ENCODE measurements at places on chromosomes 6 and 20.

DNA sequence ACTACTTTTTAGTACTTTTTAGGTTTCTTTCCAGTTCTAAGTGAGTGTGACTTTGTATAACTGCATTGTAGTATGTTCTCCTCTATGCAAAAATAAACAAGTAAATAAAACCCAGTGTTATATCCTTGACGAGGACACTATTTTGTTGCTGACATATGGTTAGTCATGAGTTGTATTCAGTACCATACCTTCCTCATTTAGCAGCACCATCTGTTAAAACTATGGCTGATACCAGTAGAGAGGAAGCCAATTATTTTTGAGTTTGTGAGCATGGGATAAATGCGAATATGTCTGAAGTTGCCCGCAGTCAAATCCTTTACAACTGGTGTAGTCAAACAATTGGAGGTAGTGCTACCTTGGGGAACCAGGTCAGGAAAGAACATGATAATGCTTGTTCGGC lies 74.1 kb downstream of the CDKAL1 start:
- DNase-seq, result no peak

- no peak for DNase-seq
Observed at GRCh38 chr6:109447878-109448555, 7.5 kb downstream of the SMPD2 start.

GRCh38 chr6:154157082-154157481 lies 118.0 kb downstream of the OPRM1 start:
- DNase-seq, result no peak

- no peak for DNase-seq
Observed at GRCh38 chr20:33576432-33577125, 85.5 kb upstream of the C20orf144 start.

DNA sequence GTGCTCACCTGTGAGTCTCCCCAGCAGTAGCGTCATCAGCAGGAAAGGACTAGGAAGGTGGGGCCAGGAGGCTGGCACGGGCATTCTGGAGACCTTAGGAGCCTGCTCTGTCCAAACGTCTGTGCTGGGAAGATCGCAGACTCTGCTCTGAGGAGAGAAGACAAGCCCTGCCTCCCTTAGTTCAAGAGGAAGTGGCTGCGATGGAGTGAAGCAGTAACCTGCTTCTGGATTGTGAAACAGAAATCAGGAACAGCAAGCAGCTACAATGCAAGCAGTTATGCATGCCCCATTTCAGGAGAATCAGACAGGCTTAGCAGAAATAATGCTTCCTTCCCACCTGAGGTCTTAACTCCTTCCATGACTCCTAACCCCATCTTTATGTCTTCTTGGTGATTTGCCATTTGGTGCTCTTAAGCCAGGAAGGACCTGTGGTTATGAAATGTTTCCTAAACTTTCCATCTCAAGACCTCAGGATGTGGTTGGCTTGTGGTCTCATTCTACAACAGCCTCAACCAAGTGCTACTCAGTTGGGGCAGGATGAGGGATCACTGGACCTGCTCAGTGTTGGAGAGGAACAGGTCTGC lies at the start of gene SIRPB1:
Gene SIRPB1 (minus strand): TSS at position 149 of the 584 bp plus-strand sequence. CDS start 65 bp downstream, at position 84.
- no peak for DNase-seq

DNA sequence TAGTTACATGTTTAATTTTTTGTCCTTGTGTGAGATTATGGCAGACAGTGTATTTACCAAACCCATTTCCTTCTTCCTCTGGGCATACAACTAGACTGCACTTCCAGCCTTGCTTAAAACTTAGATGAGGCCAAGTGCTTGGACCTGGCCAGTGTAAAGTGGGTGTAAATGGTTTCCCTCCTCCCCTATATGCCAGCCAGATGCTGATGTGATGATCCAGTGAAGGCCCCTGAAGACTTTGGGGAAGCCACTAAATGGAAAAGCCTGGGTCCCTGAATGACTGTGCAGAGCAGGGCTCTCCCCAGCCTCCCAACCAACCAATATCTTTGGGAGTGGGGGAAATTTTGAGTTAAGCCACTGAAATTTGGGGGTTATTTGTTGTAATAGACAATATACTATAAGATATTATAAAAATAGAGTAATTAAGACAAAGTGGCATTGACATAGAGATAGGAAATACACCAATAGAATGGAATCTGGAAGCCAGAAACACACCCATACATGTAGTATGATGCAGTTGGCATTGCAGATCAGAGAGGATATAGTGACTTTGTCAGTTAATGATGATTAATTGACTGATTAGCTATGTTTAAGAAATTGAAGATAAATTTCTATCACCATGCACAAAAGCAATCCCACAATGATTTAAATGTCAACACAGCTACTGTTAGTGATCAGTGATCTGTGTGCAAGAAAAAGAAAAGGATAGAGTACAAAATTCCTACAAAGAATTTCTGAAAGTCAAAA lies 10.4 kb upstream of the SNX9 start:
- DNase-seq, result no peak

DNA sequence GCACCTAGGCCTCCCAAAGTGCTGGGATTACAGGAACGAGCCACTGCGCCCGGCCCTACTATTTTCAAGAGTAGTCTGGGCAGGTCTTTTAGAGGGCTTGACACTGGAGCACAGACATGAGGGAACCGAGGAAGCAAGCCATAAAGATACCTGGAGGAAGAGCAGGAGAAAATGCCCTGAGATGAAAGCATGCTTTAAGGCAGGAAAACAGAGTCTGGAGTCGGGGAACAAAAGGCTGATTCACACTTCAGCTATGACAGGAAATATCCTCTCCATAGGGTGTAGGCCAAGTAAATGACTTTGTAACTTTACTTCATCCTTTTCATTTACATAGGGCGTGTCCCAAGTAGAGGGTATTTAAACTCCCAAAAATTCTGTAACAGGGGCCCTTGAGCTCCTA lies 4.3 kb upstream of the SERINC3 start:
- peak; percentile 21 for DNase-seq

GRCh38 chr6:143107440-143107839 lies 46.8 kb downstream of the AIG1 start:
- DNase-seq, result no peak

DNA sequence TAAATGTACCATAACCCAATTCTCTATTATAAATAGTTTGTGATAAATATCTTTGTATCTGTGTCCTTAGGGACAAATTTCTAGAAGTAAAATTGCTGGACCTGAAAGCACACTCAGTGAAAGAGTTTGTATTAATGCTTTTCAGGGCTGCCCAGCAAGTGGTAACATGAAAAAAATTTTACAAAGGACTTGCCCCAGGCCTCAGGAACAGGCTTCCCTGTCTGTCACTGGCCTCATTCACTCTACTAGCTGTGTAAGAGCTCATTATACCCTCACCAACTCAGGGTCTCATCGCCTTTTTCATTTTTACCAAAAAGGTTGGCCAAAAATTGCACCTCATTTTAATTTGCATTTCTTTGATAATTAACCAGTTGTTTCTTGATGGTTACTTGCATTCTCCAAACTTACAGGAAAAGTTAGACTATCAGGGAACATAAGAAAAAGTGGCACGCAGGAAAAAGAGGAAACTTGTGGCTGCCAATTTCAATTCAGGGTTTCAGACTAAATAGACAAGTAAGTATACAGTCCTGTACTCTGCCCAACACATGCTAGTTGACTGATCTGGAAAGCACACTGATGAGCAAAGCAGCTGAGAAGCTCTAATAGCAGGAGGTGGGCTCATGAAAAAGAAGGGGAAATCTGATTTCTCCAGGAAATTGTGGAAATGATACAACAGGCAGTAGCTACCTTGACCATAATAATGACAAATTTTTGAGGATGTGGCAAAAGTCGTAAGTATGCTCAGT lies 161.5 kb downstream of the KIF6 start:
- DNase-seq, result no peak

DNA sequence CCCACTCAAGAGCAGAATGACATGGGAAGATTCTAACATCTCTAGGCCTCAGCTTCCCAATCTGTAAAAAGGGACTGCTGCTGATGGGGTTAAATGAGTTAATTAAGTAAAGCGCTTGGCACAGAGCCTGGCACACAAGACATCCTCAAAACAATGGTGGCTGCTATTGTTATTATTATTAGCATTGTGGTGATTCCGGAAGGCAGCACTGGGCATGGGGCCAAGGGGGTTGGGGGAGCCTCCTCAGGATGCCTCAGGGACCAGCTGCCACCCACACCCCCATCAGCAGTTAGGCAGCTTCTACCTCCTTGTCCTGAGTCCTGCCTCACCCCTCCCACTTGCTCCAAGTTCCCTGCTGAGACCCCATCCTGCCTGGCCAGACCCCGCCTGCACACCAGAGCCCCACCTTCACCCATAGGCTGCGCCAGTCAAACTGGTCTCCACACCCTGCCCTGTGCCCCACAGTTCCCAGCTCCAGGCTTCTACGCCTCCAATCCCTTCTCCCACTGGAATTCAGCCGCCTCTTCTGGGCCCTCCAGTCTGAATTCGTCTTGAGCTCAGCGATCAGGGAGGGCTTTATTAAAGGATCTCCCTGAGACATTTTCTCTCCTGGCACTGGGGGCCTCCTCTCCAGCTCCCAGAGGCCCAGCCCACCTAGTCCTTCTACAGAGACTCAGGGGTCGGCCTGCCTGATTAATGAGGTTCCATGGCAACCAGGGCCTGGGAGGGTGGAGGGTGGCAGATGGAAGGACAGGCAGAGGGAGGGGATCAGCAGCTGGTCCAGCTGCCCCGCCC lies 1.5 kb downstream of the E2F1 start:
- DNase-seq, result no peak

DNA sequence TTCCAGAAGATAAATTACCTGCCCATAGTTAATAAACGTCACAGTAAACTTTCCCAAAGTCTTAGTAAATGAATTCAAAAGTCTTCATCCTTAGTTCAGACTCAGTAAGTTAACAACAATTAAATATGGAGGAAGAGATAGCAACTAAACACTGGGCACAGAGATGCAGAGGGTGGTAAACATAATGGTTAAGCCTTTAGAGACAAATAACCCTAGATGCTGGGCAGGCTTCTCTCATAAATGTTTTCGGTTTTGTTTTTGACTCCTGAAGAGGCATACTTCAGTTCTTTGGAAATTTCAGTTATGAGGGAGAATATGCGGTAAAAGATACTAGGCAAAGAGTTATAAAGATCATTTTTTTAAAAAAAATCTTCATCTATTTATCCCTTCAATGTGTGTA lies 369.8 kb downstream of the FRK start:
- no peak for DNase-seq

- DNase-seq, result no peak
Observed at GRCh38 chr6:154243793-154244750, 112.5 kb downstream of the IPCEF1 start.

- peak; percentile 21 for DNase-seq
Observed at GRCh38 chr6:21740376-21741124, 147.0 kb downstream of the SOX4 start.

- DNase-seq, result peak; percentile 95
Observed at GRCh38 chr6:33672808-33673207, 38.7 kb downstream of the UQCC2 start.

GRCh38 chr20:16014436-16014835 lies 558.8 kb downstream of the KIF16B start:
- no peak for DNase-seq

DNA sequence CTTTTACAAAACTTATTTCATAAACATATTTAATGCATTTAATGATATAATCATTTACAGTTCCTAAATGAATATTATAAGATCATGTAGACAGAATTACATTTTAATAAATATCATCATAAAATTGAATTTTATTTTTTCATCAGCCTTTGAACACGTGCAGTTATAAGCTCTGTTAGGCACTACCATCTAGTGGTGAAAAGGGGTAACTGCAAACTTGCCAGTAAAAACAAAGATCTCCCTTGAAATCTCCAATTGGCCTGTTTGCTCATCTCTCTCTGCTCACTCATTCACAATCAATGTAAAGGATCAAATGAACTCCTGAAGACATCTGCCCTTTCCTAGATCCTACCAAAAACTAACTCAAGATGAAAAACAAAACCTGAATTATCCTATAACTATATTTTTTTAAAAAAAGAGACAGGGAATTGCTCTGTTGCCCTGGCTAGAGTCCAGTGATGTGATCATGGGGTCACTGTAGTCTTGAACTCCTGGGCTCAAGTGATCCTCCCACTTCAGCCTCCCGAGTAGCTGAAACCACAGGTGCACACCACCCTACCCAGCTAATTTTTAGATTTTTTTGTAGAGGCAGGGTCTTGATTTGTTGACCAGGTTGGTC lies 31.7 kb downstream of the SAMHD1 start:
- DNase-seq, result peak; percentile 64

GRCh38 chr6:134161041-134161440 lies 108.6 kb upstream of the SLC2A12 start:
- DNase-seq, result peak; percentile 39

GRCh38 chr6:132133736-132134445 lies 182.7 kb upstream of the CCN2 start:
- DNase-seq, result no peak

DNA sequence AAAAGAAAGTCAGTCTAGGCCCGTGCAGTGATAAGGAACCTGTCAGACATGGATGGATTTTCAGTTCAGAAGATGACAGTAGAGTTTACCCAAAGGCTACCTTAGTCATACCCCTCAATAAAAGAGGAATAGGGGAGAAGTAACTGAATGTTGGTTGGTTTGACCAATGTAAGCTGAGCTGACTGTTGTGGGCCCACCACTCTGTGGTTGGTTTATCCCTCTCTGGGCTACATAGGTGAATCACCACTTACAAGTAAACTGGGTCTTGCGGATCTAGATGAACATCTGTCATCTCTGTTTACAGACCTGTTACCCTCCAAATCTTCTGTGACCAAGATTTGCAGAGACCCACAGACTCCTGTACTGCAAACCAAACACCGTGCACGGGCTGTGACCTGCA lies 37.2 kb upstream of the MYLK2 start:
- DNase-seq, result no peak

- no peak for DNase-seq
Observed at GRCh38 chr6:148157841-148158240, 184.8 kb upstream of the SASH1 start.

DNA sequence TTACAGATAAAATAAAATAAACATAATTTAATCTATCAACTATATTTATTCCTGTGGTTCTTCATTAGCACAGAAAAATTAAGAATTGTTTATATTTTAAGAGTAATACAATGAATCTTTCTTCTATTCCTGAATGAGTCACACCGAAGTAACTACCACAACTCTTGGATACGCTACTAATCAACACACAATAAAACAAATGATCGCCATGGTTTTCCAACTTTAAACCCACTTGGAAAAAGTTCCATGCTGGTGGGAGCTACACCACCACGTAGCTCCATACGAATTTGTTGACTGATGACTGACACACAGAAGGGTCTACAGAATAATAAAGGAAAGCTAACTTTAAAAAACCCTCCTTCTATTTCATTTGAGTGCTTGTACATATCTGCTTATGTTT lies 135.8 kb upstream of the NEDD9 start:
- no peak for DNase-seq

GRCh38 chr6:88626460-88626859 lies 337.0 kb downstream of the RNGTT start:
- no peak for DNase-seq

GRCh38 chr6:167738386-167738785 lies 88.3 kb upstream of the AFDN start:
- no peak for DNase-seq
